GM23248 (cell line): ENCODE measurements at places on chromosomes 4 and X.

GRCh38 chrX:135295944-135296305, 13.4 kb upstream of the ETDC start:
- DNase-seq = no peak

- DNase-seq = no peak
These were observed 192.3 kb upstream of the ANKRD50 start for GRCh38 chr4:124904723-124905388.

GRCh38 chr4:140686796-140687195, 69.4 kb downstream of the TBC1D9 start:
- DNase-seq = peak; percentile 27

- peak; percentile 86 for DNase-seq
These were observed 5.1 kb upstream of the CXCL8 start for GRCh38 chr4:73735231-73735630.

DNA sequence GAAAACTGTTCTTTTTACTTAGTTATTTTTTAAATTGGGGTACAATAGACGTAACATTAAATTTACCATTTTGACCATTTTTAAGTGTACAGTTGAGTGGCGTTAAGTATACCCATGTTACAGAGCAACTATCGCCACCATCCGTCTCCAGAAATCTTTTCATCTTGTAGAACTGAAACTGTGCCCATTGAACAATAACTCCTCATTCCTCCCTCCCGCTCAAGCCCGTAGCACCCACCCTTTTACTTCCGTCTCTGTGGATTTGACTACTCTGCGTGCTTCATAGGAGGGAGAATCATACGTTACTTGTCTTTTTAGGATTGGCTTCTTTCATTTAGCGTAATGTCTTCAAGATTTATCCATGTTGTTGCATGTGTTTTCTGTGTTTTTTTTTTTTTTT, 55.3 kb downstream of the TMEM131L start:
- no peak for DNase-seq

DNA sequence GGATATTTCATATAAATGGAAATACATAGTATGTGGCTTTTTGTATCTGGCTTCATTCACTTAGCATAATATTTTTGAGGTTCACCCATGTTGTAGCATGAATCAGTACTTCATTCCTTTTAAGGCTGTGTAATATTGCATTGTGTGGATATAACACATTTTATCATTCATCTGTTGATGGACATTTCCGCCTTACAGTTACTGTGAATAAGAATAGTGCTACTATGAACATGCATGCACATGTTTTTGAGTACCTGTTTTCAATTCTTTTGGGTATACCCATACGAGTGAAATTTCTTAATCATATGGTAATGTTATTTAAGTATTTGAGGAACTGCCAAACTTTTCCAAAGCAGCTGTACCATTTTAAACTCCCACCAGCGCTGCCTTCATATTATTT, 539.6 kb upstream of the DIPK2B start:
- DNase-seq = no peak

- DNase-seq = peak; percentile 74
These were observed 7.8 kb downstream of the SPATA4 start for GRCh38 chr4:176187624-176188023.

DNA sequence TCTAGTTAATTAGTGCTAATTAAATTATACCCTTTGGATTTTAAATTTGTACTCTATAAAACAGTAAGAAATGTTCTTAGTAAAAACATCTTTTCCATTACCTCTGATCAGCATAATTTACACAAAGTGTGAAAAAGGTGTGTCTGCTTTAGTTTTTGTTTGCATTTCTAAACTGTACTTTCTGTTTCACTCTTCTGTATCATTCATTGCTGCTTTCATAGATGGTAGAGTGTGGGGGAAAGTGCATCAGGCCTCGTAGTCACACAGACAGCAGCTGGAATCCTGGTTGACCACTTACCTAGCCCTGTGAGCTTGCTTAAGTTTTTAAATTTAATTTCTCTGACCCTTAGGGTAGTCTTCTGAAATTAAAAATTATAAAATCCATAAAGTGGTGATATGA, 275.4 kb upstream of the PITX2 start:
- no peak for DNase-seq

GRCh38 chrX:100379388-100379986, 30.6 kb downstream of the PCDH19 start:
- peak; percentile 63 for DNase-seq

GRCh38 chr4:187478292-187479140, 517.1 kb upstream of the ZFP42 start:
- DNase-seq = peak; percentile 51

GRCh38 chrX:130539721-130540321, 138.0 kb downstream of the RBMX2 start:
- peak; percentile 71 for DNase-seq

DNA sequence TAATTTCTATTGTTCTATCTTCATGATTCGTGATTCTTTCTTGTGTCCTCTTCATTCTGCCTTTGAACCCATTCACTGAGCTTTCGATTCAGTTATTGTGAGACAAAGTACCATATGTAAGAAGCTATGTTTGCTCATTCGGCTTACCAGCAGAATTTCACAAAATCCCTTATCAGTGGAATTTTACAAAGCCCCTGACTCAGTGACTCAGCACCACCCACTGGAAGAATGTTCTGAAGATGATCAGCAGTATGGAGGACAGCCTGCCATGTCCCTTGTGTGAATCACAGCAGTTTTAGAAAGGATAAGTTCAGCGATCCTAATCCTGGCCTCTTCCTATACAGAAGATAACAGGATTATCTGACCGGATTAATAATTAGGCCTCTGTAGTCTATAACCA, 5.8 kb upstream of the UXT start:
- DNase-seq = peak; percentile 26

- peak; percentile 98 for DNase-seq
These were observed 146.0 kb upstream of the CPEB2 start for GRCh38 chr4:14856062-14856933.

DNA sequence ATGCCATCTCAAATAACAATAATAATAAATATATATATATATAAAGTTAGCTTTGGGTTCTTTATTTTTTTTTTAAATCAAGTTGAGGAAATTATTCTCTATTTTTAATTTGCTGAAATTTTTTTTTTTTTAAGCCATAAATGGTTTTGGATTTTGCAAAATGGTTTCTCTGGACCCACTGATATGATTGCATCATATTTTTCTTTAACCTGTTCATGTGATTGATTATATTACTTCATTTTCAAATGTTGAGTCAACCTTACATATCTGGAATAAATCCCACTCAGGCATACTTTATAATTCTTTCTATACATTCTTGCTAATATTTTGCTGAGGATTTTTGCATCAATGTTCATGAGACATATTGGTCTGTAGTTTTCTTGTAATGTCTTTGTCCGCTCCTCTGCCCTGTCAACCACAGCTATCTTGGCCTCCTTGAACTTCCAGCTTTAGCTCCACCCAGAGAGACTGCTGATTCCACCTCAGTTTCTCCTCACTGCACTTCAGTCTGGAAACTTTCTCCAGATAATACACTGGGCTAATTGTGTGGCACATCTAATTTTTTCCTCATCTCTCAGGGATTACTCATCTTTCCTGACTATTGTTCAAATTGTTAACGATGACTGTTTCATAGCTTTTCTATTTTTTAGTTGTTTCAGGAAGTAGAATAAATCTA, 160.9 kb upstream of the GIMD1 start:
- DNase-seq = peak; percentile 71

GRCh38 chr4:24471486-24472160, 112.7 kb downstream of the DHX15 start:
- peak; percentile 34 for DNase-seq

DNA sequence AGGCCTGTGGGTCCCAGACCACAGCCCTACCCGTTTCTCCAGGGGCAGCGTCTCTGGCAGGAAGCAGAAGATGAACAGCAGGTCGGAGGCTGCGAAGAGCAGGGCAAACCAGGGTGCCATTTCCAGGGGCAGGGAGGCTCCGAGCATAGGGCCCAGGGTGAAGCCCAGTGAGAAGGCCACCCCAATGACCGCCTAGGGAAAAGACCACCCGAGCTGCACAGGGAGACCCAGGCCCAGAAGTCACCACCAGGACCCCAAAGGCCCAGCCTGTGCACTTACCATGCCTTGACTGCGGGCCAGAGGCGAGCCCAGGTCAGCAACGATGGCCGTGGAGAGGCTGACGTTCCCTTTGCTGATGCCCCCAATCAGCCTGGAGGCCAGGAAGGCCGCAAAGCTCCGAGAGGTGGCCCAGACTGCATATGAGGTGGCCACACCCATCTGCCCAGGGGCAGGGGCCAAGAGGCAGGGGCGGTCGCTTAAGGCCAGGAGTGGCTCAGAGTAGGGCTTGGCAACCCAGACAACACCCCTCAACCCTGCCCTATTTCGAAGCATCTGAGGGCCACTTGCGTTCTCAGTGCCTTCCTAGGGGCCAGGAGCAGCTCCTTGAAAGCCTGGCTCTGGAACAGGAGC, 30.8 kb downstream of the NOP14 start:
- DNase-seq = no peak

DNA sequence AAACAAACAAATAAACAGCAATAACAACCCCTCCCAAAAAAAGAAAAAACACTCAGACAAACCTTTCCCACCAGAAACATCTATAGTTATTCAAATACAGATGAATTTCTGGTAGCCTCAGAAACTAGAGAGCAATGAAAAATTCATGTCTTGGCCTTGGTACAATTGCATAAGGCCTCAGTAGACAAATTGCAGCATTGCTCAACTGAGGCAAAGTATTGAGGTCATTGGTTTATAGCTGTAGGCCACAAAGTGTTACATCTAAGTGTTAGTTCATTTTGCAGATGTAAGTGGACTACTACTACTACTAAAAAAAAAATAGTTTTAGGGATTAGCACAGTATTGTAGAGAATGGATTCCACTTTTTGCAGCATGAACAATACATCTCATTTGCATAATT, 2268.3 kb downstream of the ARAP2 start:
- peak; percentile 6 for DNase-seq

DNA sequence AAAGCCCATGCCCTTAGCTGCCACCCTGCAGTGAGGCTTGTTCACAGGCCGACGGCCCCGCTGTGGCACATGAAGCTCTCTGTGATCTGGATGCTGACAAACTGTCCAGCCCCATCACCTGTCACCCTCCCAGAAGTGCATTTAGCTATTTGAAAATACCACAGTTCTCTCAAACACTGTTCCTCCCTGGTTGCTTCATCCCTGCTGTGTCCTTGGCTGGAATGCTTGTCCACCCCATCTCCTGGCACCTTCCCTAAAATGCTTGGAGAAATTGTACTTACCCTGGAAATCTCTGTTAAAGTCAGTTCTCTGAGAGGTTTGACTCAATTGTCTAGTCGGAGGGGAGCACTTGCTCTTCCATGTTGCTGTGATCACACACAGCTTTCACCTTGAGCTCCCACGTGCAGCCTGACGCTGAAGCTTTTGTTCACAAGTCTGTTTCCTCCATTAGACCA, 10.1 kb downstream of the SYNPO2 start:
- DNase-seq = peak; percentile 43

- no peak for DNase-seq
These were observed 151.5 kb downstream of the AFAP1 start for GRCh38 chr4:7788193-7788592.

- DNase-seq = no peak
These were observed 22.2 kb upstream of the GALNT7 start for GRCh38 chr4:173146456-173146855.
